Activated CD4-positive, alpha-beta T cell treated with anti-CD3 and anti-CD28 coated beads, Interleukin-2, amount 50 U/mL, for 16 hours (primary cell): ENCODE measurements at places on chromosomes 13 and 19.

GRCh38 chr13:52405767-52406494, at the start of gene THSD1:
Gene THSD1 (minus strand): TSS chr13:52406172. CDS start chr13:52402600, 3,572 bp downstream.
- peak; percentile 12 for DNase-seq

DNA sequence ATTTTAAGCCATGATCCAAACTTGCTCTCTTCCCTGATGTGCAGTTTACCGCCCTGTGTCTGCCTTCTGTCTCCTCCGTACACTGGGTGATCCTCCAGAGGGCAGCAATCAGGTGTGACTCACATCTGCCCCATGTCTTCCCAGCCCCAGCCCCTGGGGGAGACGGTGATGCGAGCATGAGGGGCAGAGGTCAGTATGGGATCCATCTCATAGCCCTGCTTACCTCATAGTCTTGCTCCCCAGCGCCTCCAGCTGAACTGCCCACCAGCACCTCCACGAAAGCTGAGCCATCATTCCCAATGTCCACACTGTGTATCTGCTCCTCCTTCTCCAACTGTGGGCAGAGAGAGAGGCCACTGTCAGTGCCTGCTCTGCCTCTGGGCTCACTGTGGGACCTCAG, 14.6 kb downstream of the XRCC1 start:
- no peak for DNase-seq

GRCh38 chr19:40143612-40144011, 47.6 kb upstream of the MAP3K10 start:
- DNase-seq, result peak; percentile 57

DNA sequence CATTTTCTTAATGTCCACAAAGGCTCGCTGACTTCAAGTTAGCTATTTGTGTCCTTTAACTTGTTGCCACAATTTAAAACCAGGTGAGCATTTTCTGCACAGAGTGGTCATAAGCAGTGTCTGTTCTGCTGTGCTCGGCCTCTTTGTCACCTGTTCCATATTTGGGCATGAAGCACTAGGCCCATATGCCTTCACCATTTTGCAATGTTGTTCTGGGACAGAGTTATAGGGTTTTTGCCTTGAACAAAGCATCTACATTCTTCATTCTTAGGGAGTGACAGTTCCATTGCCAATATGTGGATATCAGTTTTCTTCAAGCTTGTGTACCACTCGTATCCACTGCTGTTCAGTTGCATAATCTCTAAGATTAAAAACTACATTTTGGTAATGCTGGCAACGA, 56.1 kb downstream of the LRCH1 start:
- no peak for DNase-seq

- DNase-seq, result no peak
Observed at GRCh38 chr13:113817860-113818691, 45.8 kb downstream of the GAS6 start.

GRCh38 chr13:19605161-19605955, 28.1 kb upstream of the MPHOSPH8 start:
- no peak for DNase-seq

- no peak for DNase-seq
Observed at GRCh38 chr19:37977992-37978391, 71.0 kb downstream of the SIPA1L3 start.

- no peak for DNase-seq
Observed at GRCh38 chr13:46126056-46126455, 21.2 kb upstream of the CPB2 start.

DNA sequence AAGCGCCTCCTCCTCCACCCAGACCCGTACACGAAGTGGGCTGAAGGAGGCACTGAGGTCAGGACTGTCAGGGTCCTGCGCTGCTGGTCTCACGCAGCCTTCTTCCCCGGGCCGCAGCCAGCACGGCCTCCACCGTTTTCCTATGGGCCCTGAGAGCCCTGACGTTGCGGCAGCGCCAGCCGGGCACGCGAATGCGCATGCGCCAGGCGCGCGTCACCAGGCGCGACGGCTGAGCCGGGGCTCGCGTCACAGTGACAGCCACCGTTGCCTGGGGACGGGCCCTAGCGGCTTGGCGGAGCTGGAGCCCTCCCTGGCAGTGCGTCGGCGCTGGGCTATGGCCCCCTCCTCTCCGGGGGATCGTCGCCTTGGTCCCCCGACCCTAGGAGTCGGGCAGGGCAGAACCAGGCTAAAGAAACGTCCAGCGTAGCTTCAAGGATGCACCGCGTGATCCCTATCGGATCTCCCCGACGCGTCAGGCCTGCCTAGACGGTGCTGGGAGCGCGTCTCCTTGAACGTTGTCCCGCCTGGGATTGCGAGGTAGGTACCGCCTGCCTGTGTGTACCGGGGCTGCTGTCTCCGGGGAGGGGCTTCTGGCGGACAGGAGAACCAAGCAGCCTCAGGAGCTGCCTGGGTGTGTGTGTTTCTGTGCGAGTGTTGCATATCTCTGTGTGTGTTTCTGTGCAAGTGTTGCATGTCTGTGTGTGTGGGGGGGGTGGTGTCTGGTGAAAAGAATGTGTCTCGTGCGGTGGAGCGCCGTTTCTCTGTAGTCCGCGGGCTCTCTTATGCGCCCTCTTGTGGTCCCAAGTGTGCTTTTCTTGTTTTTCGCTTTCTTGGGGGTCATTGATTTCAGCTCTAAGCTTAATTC, 43.2 kb downstream of the ZNF571 start:
- peak; percentile 60 for DNase-seq

GRCh38 chr13:78601124-78601873, 2.1 kb downstream of the POU4F1 start:
- no peak for DNase-seq

DNA sequence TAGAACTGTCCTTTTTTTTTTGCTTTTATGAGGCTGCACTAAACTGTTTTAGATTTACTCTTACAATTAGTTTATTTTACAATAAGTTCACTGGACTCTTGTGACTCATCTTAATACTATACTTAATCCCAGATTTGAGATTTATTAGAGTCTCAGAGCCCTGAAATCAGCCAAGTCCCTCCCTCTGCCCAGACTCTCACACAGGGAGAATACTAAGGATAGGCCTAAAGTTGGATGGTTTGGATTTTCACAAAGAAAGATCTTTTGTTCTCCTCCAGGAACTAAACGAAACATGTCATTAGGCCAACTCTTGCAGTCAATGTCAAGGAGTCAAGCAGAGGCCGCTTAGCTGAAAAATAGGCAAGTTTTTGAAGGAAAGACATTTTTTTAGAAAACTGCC, 42.7 kb upstream of the MIR17HG start:
- DNase-seq, result no peak

- DNase-seq, result no peak
Observed at GRCh38 chr13:112792511-112792910, 102.7 kb downstream of the ATP11A start.

GRCh38 chr19:6458695-6459261, 814 bp downstream of the SLC25A23 start:
- no peak for DNase-seq

GRCh38 chr13:24287748-24288287, 21.6 kb upstream of the C1QTNF9 start:
- DNase-seq, result no peak

- no peak for DNase-seq
Observed at GRCh38 chr13:97002581-97002980, 8.3 kb upstream of the OXGR1 start.

DNA sequence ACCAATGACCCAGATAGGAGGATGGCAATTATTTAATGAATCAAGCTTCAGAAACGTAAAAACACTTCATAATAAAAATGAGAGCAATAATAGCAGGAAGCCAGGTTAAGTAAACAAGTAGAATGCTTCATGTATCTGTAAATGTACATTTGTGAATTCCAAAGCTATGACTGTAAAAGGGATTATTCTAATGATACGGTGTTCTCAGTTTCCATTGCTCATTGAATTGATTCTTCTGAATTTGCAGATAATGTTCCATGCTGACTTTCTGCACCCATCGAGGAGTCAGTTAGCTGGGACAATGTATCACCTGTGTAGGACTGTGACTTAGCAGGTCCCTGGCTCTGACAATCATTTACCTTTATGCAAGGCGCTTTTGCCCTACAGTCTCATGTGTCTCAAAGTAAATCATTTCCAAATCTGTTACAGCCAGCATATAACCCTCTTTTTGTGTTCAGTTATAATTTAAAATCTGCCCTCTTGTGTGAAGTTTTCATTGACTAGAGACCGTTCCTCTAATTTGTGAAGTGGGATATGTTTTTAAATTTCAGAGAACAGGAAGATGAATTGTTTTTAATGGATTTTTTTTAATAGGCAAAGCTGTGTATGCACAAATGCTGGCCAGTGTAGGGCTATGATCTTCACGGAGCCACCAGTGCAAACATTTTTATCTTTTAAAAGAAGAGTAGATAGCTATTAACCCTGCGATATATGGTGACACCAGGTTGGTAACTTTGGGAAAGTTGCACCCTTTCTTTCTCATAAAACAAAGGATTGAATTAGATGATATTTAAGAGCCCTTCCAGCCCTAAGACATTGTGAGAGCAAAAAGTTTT, 267.1 kb downstream of the KLF5 start:
- DNase-seq, result no peak

- DNase-seq, result no peak
Observed at GRCh38 chr13:39422845-39423565, 180.0 kb downstream of the LHFPL6 start.

DNA sequence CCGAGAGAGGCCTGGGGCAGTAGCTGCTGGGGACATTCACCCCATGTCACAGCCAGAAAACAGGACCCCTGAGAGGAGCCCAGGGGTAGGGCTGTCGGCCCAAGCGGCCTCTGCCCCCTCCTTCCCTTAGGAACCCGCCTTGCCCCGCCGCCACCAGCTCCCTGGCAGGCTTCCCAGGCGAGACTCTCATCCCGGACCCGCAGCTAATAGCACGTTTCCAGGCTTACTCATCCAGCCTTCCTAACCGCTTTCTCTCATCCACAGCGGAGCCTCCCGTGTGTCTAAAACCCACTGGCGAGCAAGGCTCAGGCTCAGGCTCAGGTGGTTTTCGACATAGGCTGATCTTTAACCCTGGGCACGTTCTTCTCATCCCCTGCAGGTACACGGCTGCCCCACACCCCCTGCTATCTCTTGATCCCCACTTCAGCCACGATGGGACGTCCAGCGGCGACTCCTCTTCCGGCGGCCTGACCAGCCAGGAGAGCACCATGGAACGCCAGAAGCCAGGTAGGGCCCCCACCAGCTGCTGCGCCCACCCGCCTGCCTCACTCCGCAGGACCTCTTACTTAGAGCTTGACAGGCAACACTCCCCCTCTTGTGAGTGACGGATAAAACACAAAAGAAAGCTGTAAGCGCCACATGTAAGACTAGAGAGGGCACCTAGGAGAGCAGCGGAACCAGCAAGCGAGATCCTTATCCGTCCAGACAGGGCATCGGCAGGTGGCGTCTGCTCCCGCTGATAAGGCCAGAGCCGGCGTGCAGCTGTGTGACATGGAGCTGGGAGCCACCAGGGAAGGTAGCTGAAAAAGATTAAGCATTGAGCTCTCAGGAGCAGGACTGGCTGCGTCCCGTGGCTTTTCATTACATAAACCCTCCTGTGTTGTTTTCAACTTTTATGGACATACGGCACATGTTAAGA, 71.3 kb downstream of the DPF1 start:
- no peak for DNase-seq

GRCh38 chr19:34838753-34839431, 65.9 kb upstream of the ZNF599 start:
- DNase-seq, result peak; percentile 4

DNA sequence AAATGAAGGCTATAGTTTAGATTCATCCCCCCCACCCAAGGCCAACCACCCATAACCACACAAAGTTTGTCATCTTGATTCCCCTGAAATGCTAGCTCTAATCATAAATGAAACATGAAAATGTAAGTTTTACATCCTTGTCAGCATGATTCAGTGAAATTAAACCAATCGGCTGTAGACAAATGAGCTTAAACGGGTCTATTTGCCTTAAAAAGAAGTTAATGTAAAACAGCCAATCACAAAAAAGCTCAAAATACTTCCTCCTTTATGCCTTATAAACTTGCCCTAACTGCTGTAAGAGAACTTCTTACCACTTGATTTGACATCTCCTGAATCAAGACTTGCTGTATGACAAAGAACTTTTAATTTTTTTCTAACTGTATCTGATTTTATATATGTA, 34.5 kb upstream of the MRI1 start:
- DNase-seq, result peak; percentile 6

- peak; percentile 81 for DNase-seq
Observed at GRCh38 chr19:42132030-42132628, at the start of gene POU2F2. Gene POU2F2 (minus strand): TSS chr19:42132446. CDS start chr19:42132411, 35 bp downstream.

DNA sequence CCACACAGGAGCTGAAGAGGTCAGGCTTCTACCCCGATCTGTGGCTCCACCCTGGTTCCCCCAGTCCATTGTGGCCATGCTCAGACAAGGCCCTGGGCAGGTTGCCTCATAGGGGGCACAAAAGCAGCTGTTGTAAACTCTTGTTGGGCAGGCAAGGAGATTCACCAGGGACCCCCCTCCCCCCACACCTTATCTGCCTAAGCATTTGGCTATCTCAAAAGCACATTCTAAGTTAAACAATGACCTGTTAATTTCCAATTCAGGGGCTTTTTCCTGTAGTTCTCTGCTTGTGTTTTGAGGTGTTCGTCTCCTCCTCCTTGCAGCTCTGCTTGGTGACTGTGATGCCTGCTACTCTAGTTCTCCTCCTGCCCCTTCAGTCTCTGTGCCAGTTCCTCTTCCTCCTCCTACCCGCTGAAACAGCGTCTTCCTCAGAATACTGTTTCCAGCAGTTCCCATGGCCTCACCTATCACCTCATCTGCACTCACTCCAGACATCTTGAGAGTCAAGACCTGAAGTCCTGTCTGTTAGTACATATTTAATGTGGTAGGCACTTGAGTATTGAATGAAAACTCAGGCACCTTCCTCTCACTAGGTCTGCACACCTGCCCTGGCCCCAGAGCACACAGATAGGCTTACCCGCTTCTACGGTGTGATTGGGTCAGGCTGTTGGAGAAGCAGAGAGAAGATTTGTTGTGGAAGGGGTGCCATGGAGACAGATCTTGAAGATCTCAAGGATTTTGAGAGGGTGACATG, 31.7 kb downstream of the SPATA13 start:
- DNase-seq, result no peak

GRCh38 chr13:34409496-34410182, 532.4 kb upstream of the NBEA start:
- peak; percentile 12 for DNase-seq

GRCh38 chr19:48487948-48488347, 18.8 kb downstream of the CYTH2 start:
- no peak for DNase-seq

DNA sequence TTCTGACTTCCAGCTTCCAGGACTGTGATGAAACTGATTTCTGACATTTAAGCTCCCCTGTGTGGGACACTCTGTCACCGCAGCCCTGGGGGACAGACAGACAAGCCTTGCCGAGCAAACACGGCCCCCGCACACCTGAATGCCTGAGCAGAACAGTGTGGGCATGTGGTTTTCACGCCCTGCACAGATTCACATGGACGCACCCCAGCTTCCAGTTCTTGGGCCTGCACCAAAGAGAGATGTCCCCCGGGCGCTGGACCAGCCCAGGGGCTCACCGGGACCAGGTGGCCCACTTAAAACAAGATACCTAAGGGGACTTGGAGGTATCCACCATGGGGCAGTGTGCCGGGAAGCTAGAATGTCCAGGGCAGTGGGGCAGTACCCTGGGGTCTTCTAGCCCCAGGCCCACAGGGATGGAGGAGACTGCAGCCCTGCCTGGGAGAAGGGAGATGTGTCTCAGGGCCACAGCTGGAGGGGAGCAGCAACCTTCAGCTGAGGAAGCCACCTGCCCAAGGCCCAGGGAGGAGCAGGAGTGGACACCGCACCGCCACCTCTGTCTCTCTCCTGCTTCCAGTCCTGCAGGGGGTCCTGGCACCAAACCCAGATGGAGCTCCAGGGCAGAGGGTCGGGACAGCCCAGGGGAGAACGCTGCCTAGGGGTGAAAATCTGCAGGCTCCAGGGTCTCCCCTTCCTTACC, 50.5 kb downstream of the SOX1 start:
- DNase-seq, result no peak

GRCh38 chr19:511101-511851, 4.0 kb downstream of the TPGS1 start:
- DNase-seq, result peak; percentile 81

- no peak for DNase-seq
Observed at GRCh38 chr19:15780610-15781418, 6.6 kb upstream of the OR10H5 start.
